ENCODE measurements at places on chromosomes 4 and X.

GRCh38 chr4:98641376-98641775, 17.0 kb downstream of the TSPAN5 start:
- DNase-seq = no peak

DNA sequence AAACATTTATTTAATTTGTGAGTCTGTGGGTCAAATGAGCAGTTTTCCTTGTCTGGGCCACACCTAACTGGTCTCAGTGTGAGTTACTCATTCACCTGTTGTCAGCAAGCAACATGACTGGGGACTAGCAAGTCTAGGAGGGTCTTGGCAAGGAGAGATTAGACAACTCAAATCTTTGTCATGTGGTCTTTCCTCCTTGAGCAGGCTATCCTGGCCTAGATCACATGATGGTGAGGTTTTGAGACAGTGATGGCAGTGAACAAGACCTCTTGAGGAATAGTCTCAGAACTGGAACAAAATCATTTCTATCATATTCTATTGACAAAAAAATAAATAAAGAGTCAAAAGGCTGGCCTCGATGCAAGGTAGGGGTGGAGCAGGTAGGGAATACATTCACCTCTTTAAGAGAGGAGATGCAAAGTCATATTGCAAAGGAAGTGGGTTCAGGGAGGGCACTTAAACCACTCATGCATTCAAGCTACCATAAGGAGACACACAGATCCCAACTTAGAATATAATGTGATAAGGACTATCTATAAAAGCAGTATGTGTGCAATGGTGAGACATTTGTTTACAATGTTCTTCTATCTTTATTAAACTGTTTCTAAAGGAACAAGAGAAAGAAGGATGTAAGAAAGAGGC, 135.7 kb downstream of the ZNF330 start:
- no peak for DNase-seq

DNA sequence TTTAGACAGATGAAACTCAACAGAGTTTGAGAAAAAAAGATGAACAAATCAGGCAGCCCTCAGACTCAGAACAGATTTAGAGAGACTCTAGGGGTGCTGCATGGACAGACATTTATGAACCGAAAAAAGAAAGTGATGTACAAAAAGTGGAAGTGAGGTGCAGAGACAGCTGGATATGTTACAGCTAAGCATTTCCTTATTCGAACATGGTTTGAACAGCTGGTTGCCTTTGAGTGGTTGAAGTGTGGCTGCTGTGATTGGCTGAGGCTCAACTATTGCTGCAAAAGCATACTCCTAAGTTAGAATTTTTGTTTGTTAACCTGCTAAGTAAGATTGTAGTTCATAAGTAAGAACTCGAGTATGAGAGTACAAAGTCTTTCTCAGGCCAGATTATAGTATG, 331.5 kb upstream of the PABPC4L start:
- DNase-seq = no peak

GRCh38 chr4:47049347-47049746, 18.0 kb downstream of the GABRB1 start:
- DNase-seq = no peak

GRCh38 chrX:150160656-150161055, 202.5 kb upstream of the MAMLD1 start:
- no peak for DNase-seq

GRCh38 chrX:73563738-73564068, 706 bp downstream of the CHIC1 start:
- DNase-seq = no peak

DNA sequence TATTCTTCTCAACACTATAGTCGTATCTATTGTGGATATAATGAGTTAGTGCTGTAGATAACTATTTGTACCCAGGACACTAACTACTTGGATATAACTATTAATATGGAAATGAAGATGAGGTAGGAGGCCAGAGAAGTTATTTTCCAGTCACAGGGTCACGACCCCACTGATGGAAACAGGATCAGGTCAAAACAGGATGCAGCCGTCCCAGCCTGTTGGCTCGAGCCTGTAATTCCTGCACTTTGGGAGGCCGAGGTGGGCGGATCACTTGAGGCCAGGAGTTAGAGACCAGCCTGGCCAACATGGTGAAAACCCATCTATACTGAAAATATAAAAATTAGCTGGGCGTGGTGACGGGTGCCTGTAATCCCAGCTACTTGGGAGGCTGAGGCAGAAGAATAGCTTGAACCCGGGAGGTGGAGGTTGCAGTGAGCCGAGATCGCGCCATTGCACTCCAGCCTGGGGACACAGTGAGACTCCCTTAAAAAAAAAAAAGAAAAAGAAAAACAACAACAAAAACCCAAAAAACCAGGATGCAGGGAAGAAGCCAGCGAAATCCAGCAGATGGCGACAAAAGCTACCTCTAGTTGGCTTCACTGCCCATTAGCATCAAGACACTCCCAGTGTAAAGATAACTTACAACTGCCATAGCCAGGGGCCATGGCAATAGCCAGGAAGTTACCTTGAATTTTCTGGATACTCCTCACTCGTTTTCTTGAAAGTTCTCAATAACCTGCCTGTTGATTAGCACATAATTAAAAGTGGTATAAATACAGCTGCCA, 37.9 kb upstream of the NKAP start:
- DNase-seq = no peak

DNA sequence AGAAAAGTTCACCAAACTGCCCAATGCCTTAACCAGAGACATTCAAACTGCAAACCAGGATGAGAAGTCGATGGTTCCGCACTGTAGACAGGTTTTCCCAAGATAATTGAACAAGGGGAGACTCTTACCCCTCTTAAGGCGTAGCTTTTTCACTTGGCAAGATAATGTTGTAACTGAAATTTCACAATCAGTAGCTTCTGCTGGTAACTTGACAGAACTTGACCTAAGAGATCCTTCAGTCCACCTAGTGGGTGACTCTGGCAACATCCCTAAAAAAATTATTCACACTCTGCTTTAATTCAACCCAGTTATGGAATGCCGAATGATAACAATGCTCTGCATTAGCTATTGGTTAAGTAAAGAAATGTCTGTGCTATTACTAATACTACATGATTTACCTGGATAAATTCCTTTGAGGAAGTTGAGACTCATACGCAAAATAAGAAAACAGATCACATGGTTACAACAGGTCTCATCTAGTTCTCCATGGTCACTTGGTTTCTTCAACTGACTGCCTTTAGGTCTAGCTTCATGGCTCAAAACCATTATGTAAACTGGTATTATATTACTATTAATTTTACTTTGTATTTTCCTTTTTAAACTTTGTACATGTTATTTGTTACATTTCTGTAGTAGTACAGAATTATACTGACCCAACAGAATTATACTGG, 9.1 kb downstream of the ELF2 start:
- DNase-seq = no peak

- DNase-seq = no peak
These were observed 701.0 kb upstream of the PITX2 start for GRCh38 chr4:111323916-111324315.

- peak; percentile 67 for DNase-seq
These were observed 1.5 kb downstream of the IRF2 start for GRCh38 chr4:184472614-184473498.

DNA sequence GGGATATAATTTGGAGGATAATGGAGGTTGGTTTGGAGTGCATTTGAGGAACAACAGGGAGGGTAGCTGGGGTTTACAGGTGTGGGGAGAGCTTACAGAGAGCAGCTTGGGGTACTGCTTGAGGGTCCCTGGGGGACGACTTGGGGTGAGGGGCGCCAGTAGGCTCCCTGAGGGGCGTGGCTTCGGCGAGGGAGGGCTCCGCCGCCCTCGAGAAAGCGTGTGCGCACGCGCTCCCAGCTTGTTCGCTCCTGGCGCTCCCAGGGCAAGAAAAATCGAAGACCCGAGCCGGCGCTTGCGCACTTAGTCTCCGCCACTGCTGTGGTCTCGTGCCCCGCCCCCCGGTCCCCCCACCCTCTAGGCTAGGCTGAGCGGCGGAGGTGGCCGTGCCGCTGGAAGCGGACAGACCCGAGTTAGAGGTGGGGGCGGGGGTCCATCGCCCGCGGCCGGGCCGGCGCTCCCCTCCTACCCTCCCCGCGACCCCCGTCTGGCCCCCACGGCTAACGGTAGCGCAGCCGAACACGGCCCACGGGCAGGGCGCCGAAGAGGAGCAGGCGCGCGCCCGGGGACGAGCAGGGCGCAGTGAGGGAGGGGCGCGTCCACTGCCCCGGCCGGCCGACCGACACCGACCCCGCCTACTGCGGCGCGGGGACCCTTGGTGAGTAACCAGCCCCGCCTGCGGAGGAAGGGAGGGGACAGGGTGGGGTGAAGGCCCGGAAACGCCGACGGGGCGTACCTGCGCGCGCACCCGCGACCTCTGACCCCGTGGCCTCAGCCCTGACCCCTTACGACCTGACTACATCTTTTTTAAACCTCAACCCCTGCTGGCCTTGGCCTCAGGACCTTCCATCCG, 5.4 kb upstream of the CCDC120 start:
- peak; percentile 42 for DNase-seq

DNA sequence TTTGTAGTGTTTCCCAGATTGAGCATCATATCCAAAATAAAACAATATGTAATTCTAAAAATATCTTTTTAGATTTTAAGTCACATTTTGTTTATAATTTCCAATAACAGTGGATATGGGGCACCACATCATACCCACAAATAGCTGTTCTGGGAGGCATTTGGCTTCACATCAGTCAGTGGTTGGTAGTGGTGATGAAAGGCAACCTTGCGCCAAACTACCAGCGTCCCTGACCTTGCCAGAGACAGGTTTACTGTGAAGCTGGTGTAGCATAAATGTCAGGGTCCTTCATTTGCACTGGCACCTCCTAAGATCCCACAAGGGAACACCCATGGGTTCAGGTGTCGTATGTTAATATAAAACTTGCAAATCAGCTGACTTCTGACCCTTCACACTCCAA, 222.2 kb downstream of the DCTD start:
- DNase-seq = no peak

Measured in activated gamma-delta T cell (primary cell).